ENCODE measurements at places on chromosomes 6 and 20.

DNA sequence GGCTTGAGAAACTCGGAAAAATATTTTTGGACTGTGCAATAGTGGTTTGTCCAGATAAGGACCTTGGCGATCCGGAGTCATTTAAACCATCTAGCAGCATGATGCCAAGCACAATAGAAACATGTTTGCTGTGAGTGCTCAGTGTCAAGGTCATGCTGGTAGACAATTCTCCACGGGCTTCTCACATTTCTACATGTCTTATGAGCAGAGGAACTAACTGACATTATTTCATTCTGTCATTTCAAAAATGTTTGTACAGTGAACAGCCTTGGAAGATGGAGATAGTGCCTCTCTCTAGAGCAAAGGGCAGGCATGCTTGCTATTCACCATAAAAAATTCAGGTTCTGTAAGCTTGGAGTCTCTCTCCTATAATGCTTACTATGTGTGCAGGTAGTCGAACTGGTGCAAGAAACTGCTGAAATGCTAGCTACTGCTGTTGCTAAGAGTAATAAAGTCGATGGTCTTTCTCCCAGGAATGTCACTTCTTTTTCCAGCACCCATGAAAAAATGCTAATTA is 25.4 kb upstream of the CCN2 start:
- DNase-seq, result no peak

GRCh38 chr6:143823548-143823947 is 19.6 kb upstream of the LTV1 start:
- no peak for DNase-seq

GRCh38 chr6:110041126-110041525 is 63.0 kb downstream of the GPR6 start:
- DNase-seq, result no peak

- DNase-seq, result peak; percentile 79
Observed at GRCh38 chr6:34414999-34415858, 10.6 kb downstream of the RPS10 start.

GRCh38 chr6:118502169-118502568 is 45.9 kb upstream of the PLN start:
- peak; percentile 4 for DNase-seq

DNA sequence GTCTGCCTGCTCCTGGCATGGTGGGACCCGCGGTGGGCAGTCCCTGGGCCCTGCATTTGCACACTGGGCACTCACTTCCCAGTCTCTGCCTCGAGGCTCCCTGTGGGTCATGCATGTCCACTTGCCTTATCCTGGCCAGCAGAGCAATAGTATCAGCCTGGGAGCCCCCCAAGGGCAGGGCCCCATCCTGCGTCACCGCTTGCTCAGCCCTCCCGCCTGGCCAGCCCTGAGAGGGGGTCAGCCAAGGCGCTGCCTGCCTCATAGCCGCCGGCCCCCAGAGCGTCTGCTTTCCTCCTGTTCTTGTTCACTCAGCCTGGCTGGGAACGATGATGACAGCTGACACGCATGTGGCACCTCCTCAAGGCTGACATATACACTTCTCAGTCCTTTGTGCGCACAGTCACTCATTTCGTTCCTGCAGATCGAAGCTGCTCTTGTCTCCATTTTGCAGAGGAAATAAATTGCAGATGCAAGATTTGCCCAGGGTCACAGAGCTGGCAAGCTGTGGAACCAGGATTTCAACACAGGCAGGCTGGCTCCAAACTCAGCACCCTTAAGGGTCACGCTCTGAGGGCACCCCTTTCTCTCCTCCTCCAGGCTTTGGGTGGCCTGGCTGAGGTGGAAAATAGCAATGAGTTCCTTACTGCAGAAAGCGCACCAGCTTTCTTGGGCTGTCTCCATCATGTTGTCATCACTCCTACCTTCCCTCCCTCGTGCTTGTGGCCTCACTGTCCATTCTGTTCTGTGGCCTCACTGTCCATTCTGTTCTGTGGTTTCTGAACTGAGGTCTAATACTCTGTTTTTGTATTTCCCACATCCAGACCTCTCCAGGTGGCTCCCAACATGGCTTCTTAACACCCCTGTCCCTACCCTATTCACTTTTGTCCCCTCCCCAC is 17.2 kb downstream of the KCNK17 start:
- DNase-seq, result peak; percentile 85

GRCh38 chr6:148525453-148525852 is 182.8 kb downstream of the SASH1 start:
- DNase-seq, result peak; percentile 91

DNA sequence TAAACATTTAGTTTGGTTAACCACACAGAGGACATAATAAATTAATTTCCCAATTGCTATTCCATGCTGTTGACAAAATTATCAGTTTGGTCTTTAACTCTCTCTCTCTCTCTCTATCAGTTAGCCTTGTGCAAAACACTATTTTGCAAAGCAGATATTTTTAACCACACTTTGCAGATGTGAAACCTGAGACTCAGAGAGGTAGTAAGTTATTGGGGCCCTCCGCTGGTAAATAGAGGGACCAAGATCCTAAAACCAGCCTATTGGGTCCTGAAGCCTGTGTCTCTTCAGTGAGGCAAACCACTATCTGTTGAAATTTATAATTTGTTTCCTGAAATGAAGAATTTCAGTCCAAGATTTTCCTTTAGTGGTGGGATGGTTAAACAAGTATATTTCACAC is 231.0 kb downstream of the SOD2 start:
- DNase-seq, result no peak

DNA sequence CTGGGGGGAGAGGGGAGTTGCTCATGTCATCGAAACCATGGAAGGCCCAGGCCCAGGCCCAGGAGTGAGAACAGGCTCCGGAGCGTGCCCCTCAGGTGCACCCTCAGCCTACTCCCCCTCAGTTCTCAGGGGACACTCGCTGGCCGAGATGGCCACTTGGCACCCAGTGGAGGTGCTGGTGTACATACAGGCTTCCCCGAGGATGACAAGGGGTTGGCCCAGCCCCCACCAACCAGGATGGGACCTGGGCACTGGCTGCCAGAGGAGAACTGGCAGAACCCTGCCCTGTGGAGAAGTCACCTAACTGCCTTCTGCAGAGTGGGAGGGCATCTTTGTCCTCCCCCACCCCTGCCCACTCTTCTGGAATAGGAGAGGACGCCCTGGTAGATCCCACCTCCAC is 9.5 kb downstream of the NKX2-2 start:
- DNase-seq, result no peak

GRCh38 chr6:108557494-108558371 is 3.0 kb upstream of the FOXO3 start:
- peak; percentile 93 for DNase-seq

DNA sequence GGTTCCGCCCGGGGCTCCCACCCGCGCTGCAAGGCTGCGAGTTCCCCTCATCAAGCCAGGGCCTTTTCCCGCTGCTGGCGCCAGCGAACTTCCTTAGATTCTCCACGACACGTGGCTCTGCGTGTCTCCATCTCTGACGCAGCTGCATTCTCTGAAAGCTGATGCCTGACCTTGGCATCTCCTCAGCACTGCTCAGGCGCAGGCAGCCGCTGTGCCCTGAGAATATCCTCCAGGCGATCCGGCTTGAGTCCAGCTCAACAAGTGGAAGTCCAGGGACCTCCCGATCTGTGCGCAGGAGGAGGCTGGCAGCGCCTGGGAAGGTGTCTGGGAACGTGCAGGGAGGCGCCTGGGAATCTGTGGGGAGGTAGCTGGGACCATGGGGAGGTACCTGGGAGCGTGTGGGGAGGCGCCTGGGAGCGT is 171.2 kb upstream of the THBS2 start:
- DNase-seq, result peak; percentile 84

DNA sequence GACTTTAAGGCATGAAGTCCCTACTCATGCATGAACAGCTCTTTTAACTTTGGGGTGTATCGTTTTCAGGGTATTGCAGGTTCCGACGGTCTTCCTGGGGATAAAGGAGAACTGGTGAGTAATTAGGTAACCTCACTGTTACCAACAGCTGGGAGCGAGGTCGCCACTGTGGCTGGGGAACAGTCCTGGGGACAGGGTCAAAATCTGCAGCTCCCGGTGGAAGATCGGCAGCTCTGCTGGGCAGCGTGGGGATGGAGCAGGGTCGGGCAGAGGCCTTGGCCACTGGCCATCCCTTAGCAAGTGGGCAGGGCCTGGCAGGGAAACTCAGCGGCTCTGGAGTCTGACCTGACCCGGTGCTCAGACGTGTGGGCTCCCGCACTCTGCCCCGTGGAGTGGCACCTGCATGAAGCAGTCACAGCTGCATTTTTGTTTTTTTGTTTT is 16.1 kb downstream of the COL9A3 start:
- DNase-seq, result no peak

GRCh38 chr6:53432318-53433161 is 83.8 kb upstream of the ELOVL5 start:
- peak; percentile 83 for DNase-seq

DNA sequence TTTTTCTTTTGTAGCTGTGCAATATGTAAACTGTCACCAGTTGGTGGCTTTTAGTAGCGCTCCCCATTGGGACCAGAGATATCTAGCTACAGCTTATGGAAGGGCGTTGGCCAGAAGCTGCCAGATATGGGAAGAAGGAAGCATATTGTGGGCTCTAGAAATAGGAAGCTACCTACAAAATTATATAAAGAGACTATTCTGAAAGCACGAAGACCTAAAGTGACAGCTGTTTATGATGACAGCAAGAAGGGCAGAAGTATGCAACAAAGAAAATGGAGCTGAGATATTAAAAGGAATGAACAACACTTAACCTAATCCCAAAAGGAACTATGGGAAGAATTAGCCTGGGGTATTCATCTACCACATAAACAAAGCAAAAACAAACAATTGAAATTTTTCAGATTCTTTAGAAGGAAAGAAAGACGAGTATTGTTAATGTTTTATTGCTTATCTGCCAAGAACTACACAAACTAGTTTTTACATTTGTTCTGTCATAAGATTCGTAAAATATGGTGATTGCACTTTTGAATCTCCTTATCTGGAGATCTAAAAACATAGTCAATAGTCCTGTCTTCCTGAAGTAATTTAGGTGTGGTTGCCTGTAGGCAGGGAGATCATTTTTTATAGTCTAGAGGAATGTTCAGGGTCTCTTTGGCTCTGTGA is 81.6 kb downstream of the NCOA7 start:
- DNase-seq, result no peak

DNA sequence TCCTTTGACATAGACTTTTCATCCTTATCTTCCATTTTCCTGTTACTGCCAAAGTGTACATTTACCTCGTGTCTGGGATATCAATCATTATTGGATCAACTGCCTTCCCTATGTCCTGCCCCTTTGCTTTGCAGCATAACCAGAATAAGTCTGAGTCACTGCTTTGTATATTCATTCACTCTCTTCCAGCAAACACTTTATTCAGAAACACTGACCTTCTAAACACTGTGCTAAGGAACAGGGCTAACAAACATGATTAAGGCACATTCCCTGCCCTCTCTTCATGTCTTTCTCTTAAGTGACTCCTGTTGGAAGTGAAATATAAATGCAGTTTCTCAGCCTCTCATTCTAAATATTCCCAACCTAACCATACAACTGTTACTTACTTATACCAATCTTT is 66.9 kb downstream of the COL19A1 start:
- DNase-seq, result peak; percentile 12

- DNase-seq, result no peak
Observed at GRCh38 chr6:32829495-32829894, 9.0 kb downstream of the TAP2 start.

DNA sequence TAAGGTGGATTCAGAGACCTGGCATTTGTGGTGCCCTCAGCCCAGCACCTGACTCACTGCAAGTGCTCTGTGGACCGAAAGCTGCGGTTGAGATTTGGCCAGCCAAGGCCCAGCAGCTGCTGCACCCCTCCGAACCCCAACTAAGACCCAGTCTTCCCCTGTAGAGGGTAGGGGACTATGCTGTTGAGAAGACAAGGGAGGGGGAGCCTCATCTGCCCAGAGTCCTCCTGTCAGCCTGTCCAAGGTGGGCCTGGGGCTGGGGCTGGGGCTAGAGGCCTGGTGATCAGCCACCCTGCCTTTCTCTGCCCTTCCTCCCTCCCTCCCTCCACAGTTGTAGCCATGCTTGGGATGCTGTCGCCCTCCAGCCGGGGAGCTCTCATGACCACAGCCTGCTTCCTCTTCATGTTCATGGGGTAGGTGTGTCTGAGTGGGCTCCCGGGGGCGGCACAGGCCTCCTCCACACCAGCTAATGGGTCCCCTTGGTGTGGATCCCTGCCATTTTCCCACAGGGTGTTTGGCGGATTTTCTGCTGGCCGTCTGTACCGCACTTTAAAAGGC is 40.9 kb downstream of the TM9SF4 start:
- no peak for DNase-seq

DNA sequence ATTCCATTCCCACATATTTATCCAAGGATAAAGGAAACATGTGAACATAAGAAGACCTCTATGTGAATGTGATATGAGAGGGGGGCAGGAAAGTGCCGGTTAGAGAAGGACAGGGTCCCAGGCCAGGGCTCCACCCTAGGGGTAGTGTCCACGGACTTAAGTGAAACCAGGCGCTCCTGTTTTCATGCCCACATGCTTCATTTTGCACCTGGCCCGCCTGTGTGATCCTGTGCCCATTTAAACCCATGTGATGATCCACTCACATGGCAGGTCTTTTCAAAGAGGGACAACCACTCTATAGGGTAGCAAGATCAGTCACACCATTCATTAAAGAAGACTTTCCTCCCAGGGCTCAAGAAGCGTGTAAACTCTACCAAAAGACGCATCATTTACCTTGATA is 865.3 kb upstream of the GJE1 start:
- no peak for DNase-seq

DNA sequence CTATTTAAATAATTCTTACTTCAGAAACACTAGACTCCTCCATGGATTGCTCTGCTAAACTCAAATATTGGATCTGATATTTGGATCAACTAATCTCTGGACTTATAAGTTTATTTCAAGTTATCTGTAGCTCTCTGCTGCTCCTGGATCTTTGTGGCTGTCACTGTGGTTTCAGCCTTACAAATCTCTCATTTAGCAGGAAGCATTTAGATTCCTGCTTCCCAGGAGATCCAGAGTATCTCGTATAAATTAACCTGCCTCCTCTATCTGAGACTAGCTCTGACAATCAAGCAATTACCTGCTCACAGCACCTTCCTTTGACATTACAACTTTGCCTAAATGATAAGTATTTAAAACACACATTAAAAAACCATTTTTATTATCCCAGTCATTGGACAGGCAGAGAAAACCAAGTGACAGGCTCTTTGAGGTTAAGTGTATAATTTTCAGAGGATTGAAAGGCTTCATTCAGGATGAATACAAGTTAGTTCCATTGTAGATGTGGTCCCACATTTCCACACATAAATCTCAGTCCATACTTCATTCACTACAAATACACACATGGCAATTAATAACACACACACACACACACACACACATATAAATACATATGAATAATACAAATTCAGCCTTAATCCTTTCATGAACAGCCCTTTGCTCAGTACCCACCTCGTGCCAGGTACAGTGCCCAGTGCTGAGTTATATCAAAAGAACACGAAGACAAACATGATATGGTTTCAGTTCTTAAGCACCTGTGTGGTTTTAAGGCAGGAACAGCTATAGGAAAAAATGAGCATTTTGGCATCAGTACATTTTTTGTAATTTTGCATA is 55.5 kb upstream of the PLCB1 start:
- DNase-seq, result no peak

- no peak for DNase-seq
Observed at GRCh38 chr6:110412360-110412759, 3.0 kb downstream of the DDO start.
